Karpas-422 (cell line): ENCODE measurements at places on chromosomes 6 and 20. TPM values are rescaled to one million over a fixed set of nuclear protein-coding genes. Genes with fewer than 3 reads are reported as not detected.

The SPATA25 gene
- total RNA-seq: 4.7 TPM in 1 of 2 replicates, not detected in the other

The NKAPL gene
- 0.11 TPM in 1 of 2 replicates, not detected in the other for total RNA-seq

GRCh38 chr6:13404228-13404891 is 76.0 kb upstream of the TBC1D7 start:
- no peak for DNase-seq

- DNase-seq: no peak
These were observed 1.9 kb downstream of the PLCB1 start for GRCh38 chr20:8133851-8134451.

DNA sequence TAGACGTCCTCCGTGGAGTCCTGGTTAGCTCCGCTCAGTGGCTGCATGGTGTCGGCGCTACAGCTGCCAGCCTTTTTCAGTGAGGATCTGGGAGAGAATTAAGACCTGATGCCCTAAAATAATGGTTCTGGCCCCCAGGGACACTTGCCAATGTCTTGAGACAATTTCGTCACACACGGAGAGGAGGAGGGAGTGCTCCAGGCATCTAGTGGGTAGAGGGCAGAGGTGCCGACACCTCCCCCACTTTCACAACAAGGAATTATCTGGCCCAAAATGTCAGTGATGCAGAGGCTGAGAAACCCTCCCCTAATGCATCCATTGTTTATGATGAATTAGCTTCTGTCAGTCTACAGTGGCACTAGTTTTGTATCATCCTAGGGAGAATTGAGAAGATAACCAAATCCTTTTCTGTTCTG is 24.4 kb downstream of the TMEM181 start:
- DNase-seq: no peak

DNA sequence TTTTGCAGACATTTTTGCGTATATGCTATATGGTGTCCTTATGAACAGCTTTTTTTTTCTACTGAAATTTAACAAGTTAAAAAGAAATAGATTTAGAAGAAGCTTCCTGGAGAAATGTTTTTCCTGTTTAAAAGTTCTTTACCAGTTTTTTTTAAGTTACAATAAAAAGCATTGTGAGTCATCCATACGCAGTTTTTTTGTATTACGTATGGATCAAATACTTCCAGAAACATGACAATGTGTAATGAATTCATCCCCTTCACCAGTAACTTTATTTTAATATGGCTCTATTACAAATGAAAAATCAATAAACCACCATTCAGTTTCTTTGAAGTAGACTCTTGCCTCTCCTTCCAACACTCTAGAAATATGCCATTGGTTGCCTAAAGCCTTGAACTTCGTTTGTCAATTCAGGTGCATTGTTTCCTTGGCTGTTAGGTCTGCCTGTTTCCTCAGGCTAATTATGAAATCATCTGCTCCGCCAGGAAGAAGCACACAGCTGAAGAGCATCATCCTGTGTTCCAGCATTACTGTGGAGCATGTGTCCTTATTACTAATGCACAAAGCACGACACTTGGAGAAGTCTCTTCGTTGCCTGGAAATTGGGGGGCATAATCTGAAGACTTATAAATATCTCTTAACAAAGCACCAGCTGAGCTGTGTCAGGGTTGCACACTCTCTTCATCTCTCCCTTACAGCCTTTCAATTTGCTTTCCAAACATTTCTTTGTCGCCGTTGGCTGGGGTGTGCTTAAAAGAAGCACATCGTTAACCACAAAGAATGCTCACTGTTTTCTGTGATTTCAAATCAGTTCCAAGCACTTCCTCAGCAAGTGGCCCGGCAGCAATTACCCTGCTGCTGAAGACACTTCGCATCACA is 9.6 kb downstream of the MOXD1 start:
- no peak for DNase-seq
